ENCODE measurements at places on chromosomes 11 and 22.

GRCh38 chr11:107006076-107006833 is 12.0 kb downstream of the GUCY1A2 start:
- DNase-seq, result no peak

- DNase-seq, result no peak
Observed at GRCh38 chr11:108196901-108197300, 25.5 kb downstream of the NPAT start.

DNA sequence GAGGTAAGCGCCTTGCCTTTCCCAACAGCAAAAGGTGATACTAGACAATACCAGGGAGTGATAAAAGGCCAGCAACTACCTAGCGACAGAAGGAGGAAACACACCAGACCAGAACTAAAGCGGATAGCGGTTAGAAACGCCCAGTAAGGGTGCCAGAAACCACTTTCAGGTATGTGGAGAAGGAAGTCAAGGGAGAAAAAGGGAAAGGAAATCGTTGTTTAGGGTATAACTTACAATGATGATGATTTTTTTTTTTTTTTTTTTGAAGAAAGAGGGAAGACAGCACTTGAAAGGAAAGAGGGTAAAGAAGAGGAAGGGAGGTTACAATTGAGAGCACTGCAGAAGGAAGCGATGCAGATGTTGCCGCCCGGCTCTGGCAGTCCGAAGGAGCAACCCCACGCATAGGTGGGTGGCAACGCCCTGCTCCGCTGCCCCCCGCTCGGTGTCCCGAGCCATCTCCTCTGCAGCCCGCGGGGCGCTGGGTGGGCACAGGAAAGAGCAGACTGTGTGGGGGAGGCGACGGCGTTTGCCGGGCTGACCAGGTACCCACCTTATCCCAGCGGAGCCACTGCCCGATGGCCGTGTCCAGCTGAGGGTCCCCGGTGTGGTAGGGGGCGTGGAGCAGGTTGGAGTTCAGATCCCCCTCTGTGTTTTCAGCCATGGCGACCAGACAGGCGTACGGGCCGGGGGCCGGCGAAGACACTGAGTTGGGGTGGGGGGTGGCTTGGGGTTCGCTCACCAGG is 561 bp downstream of the PGM2L1 start:
- peak; percentile 28 for DNase-seq

DNA sequence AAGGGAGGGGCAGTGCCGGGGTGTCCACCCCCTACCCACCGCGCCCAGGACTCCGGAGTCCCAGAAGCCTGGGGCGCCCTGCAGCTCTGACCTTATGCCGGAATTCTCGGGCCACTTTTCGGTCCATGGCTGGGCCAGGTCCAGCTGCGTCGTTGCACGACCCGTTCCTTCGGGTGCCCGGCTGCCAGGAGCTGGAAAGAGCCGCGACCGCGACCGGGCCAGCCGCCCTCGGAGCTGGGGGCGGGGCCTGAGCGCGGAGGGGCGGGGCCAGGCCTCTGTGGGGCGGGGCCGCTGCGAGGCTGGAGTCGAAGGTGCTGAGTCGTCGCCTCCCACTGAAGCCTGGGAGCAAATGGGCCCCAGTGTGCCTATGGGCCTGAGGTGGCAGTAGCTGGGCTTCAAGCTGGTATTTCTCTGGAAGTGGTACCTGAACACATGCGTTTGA is at the start of gene USH1C:
USH1C (minus strand) TSS at position 236 of the 442 bp plus-strand sequence; CDS start at position 127, 109 bp downstream.
- DNase-seq, result no peak

DNA sequence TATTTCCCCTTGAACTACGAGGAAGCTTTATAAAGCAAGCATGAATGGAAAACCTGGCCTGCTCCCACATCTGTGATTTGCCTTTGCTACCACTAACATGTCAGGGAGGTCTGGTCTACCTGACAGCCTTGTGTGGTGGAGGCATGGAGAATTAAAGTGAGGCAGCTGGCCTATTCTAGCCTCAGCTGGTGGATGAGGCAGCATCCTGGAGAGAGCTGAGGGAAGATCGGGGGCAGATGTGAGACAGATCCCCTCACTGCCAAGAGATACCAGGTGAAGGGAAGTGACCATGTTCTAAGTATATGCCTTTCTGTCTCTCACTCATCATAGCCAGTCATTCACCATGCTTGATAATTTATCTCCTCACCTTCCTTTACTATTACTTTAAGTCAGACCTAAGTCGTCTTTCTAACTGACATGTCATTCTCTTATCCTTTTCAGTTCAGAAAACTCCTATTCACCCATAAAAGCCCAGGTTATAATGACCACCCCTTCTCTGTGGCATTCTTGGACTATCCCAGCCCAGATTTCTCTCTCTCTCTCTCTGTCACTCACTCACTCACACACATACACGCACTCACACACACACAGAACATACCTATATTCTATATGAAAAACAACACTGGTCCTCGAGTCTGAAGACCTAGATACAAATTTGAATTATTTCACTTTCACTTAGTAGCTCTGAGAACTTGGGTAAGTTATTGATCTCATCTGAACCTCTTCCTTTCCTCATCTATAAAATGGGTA is 90.7 kb downstream of the CSNK2A3 start:
- DNase-seq, result no peak

DNA sequence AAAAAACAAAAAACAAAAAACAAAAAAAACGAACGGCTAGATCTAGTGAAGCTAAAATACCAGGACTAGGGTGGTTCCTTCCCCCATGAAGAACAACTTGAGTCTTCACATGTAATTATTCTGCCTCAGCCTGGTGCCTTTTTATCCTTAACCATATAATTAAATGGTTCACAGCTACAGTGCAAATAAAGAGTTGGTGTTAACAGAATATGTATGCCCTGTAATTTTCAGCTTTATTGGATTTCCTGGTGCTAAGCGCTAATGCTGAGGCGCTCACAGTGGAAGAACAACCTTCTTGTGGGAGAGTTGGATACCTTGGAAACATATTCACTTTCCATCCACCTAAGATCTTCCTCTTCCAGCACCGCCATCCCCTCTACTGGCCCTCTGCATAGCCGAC is 158.5 kb upstream of the SORL1-AS1 start:
- DNase-seq, result no peak

- peak; percentile 79 for DNase-seq
Observed at GRCh38 chr22:23106906-23107367, 34.9 kb downstream of the RSPH14 start.

GRCh38 chr11:19890308-19890707 is 177.7 kb downstream of the NAV2 start:
- DNase-seq, result no peak

- DNase-seq, result no peak
Observed at GRCh38 chr22:25722626-25723025, 19.4 kb upstream of the MYO18B start.

GRCh38 chr11:68342459-68343158 is 30.2 kb downstream of the LRP5 start:
- peak; percentile 69 for DNase-seq

DNA sequence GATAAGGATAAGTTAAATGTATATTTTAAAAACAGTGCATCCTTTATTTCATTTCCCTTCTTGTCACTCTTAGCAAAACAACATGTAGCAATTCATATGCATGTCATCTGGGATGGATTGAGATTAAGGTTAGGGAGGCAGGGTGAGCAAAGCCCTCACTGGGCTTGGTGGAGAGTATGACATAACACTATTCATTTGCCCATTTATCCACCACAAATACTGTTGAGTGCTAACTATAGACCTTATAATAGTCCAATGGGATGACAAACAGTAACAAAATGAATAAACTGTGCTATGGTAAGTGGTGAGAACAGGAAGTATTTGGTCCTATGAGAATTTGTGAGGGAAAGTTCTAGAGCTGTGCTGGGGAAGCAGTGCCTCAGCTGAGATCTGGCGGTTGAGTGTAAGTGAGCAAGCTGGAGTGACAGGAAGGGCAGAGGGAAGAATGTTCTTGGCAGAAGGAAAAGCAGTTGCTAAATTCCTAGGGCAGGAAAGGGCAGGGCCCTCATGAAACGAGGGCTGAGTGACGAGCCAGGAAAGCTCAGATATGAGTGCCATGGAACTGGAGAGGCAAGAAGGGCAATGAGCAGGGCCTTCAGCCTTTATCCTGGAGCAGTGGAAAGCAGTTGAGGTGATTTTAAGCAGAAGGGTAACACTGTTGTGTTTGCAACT is 6.7 kb downstream of the HSD17B12 start:
- no peak for DNase-seq

DNA sequence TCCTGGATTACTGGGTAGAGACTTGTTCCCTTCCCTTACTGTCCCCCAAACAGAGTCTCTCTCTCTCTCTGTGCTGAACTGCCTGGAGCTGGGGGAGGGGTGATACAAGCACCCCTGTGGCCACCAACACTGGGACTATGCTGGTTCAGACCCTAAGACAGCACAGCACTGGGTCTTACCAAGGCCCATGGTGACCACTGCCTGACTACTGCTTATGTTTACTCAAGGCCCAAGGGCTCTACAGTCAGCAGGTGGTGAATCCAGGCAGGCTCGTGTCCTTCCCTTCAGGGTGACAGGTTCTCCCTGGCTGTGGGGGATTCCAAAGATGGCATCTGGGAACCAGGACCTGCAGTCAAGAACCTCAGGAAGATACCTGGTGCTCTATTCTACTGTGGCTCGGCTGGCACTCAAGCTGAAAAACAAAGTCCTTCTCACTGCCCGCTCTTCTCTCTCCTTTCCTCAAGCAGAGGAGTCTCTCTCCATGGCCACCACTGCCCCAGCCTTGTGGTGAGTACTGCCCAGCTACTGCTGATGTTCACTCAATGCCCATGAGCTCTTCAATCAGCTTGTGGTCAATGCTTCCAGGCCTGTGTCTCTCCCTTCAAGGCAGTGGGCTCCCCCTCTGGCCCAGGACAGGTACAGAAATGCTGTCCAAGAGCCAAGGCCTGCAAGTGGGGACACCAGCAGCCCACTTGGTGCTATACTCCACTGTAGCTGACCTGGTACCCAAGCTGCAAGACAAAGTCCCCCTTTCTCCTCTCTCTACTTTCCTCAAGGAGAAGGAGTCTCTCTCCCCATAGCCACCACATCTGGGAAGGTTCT is 41.8 kb upstream of the SHANK2 start:
- DNase-seq, result no peak

GRCh38 chr22:38032681-38033521 is 24.3 kb upstream of the PICK1 start:
- DNase-seq, result no peak

DNA sequence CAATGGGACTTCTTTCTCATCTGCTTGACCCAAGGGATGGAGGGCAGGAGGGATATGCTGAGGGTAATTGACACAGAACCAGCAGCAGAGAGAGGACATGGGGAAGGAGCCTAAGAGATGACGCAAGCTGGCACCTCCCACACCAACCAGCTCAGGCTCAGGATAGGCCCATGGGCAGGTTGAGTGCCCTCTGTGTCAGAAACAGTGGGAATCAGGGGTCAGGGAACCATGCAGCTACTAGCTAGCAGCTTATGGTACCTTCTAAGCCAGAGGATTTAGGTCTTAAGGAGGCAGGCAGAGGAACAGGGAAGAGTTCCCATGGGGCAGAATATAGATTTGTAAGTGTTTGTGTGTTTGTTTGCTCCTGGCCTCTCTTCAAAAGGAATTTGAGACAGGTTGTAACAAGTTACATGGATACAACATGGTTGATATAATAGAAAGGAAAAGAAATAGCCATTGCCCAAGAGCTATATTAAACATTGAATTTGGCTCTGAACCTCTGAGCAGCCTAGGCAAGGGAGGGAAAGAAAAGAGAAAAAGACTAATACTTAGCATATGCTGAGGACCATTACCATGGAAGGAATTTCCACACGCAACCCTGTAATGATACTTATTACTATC is 39.9 kb upstream of the NAV2 start:
- DNase-seq, result no peak

DNA sequence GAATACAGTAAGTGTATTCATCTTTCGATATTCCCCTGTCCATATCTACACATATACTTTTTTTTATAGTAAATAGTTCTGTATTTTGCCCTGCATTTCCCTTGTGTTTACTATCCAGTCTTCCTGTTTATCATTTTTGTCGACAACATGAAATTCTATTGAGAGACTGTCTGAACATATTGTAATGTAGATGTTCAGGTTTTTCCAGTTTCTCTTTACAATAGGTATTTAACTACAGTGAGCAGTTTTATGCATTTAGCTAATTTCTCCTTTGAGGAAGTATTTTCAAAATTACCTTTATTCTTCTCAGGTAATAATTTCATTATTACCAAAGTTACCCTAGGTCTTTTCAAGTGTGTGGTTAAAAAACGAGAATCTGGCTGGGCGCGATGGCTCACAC is 16.7 kb downstream of the PIK3IP1 start:
- DNase-seq, result no peak

- no peak for DNase-seq
Observed at GRCh38 chr11:111559800-111560464, 19.4 kb downstream of the LAYN start.

GRCh38 chr11:38345286-38345685 is 1747.2 kb upstream of the RAG2 start:
- no peak for DNase-seq

DNA sequence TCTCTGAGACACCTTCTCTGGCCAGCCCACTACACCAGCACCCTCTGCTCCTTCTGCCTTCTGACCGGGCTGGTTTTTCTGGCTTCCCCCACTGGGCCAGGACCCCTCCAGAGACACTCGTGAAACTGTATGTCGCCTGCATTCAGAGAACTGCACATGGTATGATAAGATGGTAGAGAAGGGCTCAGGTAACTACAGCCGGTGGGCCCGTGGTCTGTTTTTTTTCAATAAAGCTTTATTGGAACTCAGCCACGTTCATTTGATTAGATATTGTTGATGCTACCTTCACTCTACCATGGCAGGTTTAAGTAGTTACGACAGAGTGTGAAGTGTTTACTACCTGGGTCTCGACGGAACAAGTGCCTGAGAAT is 514.0 kb downstream of the TBC1D22A start:
- DNase-seq, result no peak

DNA sequence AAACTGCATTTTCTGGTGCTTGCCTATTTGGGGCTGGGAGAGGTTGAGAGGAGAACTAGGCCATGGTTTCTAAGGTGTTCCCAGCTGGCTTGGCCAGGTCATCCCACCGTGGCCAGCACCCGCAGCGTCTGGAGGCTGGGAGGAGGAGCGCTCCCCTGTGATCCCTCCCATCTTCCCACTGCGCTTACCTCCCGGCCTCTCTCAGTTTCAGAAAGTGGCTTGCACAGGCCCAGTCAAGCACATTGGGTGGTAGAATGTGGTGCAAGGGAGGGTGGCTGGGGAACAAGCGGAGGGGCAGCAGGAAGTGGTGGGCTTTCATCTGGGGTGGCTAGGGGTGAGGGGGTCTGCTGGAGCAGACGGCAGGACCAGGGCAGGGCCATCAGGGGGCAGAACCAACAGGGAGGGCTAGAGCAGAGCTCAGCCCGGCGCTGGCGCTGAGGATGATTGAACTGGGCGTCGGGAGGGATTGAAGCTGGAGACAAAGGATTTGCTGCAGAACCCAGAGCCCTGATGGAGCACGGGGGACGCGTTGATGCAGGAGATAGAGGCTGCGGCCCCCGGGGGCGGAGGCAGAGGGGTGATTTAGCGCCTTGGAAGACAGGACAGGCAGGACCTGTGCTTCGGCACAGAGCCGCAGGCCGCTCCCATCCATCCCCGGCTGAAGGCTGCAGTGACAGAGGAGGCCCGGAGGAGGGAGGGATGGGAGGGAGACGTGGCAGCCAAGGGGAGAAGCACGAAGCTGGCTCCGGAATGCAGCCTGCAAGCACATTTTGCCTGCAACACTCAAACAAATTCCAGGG is 76.0 kb downstream of the TRIM29 start:
- peak; percentile 74 for DNase-seq
